ENCODE measurements at places on chromosomes 2 and 18. TPM values are rescaled to one million over a fixed set of nuclear protein-coding genes. Genes with fewer than 3 reads are reported as not detected.

DNA sequence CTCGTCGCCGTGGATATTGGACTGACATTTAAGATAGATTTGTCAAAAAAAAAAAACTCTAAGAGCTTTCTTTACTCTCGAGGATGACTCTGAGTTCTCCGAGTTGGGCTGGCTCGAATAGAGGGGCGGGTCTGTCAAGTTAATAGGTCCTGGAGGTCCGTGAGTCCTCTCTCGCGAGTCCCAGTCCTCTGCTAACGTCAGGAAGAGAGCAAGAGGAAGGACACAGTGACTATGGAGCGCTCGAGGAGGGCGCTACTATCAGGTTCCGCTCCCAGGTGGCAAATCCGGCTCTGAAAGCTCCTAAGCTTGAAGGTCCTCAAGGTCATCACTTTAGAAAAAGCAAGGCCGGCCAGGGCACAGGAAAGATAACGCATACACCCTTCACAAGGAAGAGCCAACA is 404 bp upstream of the AKAIN1 start:
- no peak for DNase-seq
- H3K27ac ChIP-seq, result no peak overlapping the region
- H3K36me3 ChIP-seq, result no peaks in the 10 kb centered on the region
- H3K4me1 ChIP-seq, result no peaks in the 10 kb centered on the region
- peaks cover 6% of the 10 kb centered on the region for H3K27me3 ChIP-seq

DNA sequence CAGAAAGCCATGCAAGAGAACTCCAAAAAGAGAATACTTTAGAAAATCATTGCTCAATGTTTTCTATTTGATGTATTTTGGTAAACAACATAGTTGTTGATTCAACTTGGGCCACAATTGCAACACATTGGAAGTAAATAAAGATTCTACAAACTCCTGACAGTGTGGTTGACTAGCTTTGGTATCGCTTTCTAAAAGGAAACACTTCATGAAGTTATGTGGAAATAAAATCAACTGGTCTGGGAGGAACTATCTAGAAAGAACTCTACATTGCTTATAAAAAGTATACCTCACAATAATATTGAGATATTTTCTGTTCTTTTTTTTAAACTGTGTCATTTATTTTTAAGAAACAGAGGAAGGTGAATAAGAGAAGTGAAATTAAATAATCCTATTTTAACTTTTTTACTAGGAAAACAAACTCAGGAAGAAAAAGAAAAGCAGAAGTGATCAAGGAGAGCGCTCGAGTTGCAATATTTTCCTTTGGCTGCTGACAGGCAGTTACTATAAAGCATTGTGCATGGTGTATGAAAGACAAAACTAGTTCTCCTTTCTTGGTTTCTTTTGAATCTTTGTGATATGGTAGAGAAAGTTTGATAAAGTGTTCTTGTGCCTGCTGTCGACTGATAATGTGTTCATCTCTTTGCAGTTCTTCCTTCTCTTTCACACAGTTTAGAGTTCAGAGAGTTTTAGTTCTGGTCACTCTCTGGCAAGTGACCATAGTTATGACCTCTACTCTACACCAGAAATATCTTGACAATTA is 3.0 kb downstream of the DHRS9 start:
- no peak overlapping the region for H3K4me3 ChIP-seq
- peak; percentile 50 for DNase-seq
- peaks cover 18% of the 10 kb centered on the region for H3K4me1 ChIP-seq
- no peaks in the 10 kb centered on the region for H3K36me3 ChIP-seq
- H3K27ac ChIP-seq, result no peak overlapping the region

DNA sequence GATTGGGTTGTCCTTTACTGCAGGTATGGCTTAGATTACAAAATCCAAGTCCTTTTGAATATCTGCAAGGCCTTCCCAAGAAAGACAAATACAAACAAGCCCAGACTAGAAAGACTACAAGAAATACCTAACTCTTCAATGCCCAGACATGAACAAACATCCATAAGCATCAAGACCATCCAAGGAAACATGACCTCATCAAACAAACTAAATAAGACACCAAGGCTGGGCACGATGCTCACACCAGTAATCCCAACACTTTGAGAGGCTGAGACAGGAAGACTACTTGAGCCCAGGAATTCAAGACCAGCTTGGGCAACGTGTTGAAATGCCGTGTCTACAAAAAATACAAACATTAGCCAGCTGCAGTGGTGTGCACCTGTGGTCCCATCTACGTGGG is 31.7 kb downstream of the MAP4K3 start:
- no peak overlapping the region for H3K4me3 ChIP-seq
- no peaks in the 10 kb centered on the region for H3K36me3 ChIP-seq
- H3K4me1 ChIP-seq, result no peaks in the 10 kb centered on the region
- H3K27ac ChIP-seq, result no peak overlapping the region
- H3K27me3 ChIP-seq, result no peaks in the 10 kb centered on the region

DNA sequence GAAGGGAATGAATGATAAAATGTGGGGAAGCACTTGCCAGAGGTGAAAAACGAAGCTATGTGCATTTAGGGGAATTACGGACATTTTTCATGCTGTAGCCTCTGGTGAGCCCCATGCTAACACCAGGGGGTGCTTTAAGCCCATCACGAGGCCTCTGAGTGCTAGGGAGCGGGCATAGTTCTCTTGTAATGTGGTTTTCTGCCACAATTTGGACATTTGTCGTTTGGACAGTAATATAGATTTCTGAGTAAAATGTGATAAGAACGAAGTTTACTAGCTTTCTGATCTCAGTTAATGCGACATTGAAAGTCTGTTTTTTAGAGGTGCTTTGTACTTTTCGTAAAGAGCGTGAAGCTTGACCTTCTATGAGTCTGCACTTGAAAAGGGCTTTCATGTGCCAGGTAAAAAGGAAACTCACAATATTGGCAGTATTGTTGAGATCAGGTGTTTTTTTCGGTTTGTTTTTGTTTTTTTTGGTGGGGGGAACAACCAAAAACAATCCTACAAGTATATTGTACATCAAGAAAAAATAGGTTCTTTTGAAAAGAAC is 50.6 kb downstream of the TRAF3IP1 start:
- no peak overlapping the region for H3K4me3 ChIP-seq
- peak; percentile 58 for DNase-seq
- no peak overlapping the region for H3K27ac ChIP-seq
- H3K4me1 ChIP-seq, result no peaks in the 10 kb centered on the region
- no peaks in the 10 kb centered on the region for H3K27me3 ChIP-seq

DNA sequence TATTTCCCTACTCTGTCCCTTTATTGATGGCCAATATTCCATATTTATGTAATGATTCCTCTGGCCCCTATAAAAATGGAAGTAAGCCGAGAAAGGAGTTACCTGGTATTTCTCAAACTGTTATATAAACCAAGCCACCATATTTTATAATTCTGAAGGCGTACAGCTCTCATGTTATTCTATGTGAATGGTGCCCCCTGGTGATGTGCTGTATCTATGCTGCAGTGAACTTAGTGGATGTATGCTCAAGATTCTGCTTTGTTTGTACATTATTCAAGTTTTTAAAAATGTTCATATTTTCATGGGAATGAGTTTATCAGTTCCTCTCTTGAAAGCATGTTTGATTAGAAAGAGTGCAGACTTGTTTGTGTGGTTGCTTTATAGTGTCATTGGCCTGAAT is 194.5 kb upstream of the LRRTM1 start:
- DNase-seq, result no peak

- H3K36me3 ChIP-seq, result no peaks in the 10 kb centered on the region
- DNase-seq, result no peak
- H3K27ac ChIP-seq, result peak overlapping the region; percentile 14
- no peaks in the 10 kb centered on the region for H3K27me3 ChIP-seq
Observed at GRCh38 chr2:207338220-207338607, 172.5 kb upstream of the KLF7 start.

DNA sequence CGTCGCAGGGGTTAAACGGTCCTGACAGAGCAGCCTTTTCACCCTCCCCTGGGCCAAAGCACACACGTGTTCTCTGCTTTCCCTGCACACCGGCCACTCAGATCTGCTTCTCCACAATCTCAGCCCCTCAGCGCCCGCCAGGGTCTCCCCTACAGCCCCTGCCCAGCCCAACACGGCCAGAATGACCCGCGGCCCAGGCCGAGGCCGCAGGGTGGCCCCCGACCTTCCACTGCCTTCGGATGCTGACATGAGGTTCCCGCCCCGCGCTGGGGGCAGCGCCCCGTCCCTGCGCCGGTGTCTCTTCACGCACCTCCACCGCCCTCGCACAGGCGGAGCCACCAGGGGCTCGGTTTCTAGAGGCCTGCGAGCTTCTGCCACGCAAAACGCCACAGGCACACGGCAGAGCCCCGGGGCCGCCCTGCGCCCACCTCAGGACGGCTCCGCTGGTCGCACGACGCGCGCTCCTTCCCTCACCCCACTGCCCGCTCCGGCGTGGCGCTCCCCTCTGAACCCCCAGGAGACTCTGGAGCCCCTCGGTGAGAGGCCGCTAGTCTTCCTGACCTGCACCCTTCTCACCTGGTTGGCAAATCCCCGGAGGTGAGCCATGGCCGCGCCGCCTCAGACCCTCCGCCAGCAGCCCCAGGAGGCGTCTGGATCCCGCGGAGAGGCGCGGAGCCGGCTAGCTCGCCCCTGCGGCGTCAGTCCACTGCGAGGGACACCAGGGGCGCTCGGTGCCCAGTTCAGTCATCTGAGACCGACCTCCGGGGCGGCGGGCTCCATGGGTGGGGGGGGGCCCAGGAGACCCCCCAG is 749 bp downstream of the STK25 start:
- peak; percentile 56 for DNase-seq
- H3K36me3 ChIP-seq, result peaks cover 5% of the 10 kb centered on the region
- no peak overlapping the region for H3K27ac ChIP-seq
- H3K27me3 ChIP-seq, result no peaks in the 10 kb centered on the region
- peak overlapping the region; percentile 97 for H3K4me3 ChIP-seq
- peaks cover 19% of the 10 kb centered on the region for H3K4me1 ChIP-seq

- no peak for DNase-seq
- H3K4me3 ChIP-seq, result no peak overlapping the region
- H3K27me3 ChIP-seq, result no peaks in the 10 kb centered on the region
- no peaks in the 10 kb centered on the region for H3K4me1 ChIP-seq
- no peaks in the 10 kb centered on the region for H3K36me3 ChIP-seq
- H3K27ac ChIP-seq, result no peak overlapping the region
Observed at GRCh38 chr18:3075491-3075890, 62.5 kb upstream of the LPIN2 start.

GRCh38 chr2:209208211-209208610 is 215.6 kb upstream of the MAP2 start:
- H3K27ac ChIP-seq, result no peak overlapping the region
- no peaks in the 10 kb centered on the region for H3K4me1 ChIP-seq
- no peak for DNase-seq
- peak overlapping the region; percentile 31 for H3K4me3 ChIP-seq
- H3K36me3 ChIP-seq, result no peaks in the 10 kb centered on the region
- H3K27me3 ChIP-seq, result no peaks in the 10 kb centered on the region

The TBR1 gene
- total RNA-seq, result not detected

GRCh38 chr2:233681521-233682099 is at the start of gene UGT1A7:
UGT1A7 (plus strand) TSS chr2:233681901; CDS start chr2:233681938, 37 bp downstream.
- H3K27me3 ChIP-seq, result no peaks in the 10 kb centered on the region
- no peaks in the 10 kb centered on the region for H3K36me3 ChIP-seq
- H3K4me3 ChIP-seq, result no peak within 1 kb of the TSS
- H3K4me1 ChIP-seq, result no peaks in the 10 kb centered on the region
- H3K27ac ChIP-seq, result no peak within 1 kb of the TSS
- DNase-seq, result no peak

- H3K36me3 ChIP-seq, result no peaks in the 10 kb centered on the region
- no peaks in the 10 kb centered on the region for H3K27me3 ChIP-seq
- H3K4me1 ChIP-seq, result peaks cover 22% of the 10 kb centered on the region
- DNase-seq, result no peak
- no peak overlapping the region for H3K27ac ChIP-seq
Observed at GRCh38 chr18:73842795-73843394, 304.7 kb downstream of the FBXO15 start.

DNA sequence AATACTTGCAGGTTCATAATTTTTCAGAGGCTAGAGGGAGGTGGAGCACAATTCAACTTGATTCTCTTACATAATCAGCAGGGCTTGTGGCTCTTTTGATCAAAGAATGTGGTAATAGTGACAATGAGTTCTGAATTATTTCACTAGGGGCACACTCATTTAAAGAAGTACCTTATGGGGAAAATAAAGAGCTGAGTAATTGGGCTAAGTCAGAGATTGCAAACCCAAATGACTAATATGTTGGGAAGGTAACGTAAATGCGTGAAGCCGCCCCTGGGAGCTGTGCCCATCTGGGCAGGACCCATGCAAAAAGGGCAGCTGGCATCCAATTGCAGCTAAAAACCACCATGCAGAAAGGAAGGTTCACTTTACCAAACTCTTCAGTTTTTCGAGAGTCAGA is 35.3 kb downstream of the NCKAP5 start:
- H3K4me3 ChIP-seq, result no peak overlapping the region
- DNase-seq, result no peak
- H3K27ac ChIP-seq, result no peak overlapping the region
- no peaks in the 10 kb centered on the region for H3K27me3 ChIP-seq

GRCh38 chr2:56757884-56758545 is 574.2 kb downstream of the CCDC85A start:
- no peak overlapping the region for H3K27ac ChIP-seq
- no peaks in the 10 kb centered on the region for H3K36me3 ChIP-seq
- no peak overlapping the region for H3K4me3 ChIP-seq
- no peaks in the 10 kb centered on the region for H3K27me3 ChIP-seq
- no peak for DNase-seq
- H3K4me1 ChIP-seq, result no peaks in the 10 kb centered on the region

DNA sequence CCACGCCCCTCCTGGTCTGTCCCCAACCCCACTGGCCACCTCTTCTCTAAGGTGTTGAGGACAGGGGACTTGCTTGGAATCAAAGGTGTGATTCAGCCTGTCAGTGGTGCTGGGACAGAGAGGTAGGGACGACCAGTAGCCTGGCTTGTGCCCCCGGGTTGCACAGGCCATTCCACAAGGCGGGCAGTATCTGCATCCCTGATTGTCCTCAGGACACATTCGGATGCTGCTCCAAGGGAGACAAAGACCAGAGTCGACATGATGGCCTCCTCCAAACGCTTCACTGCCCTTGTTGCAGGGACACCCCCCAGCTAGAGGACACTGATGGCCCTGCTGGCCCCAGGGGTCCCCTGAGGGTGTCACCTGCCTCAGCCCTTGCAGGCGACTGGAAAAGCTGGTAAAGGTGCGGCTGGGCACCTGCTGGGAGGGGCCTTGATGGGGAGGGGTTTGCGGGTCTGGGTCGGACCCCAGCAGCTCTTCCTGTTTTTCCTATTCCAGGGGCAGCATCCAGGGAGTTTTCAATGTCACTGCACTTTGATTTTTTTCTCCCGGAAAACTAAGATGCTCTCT is 98.0 kb downstream of the PTGR3 start:
- H3K27ac ChIP-seq, result no peak overlapping the region
- H3K27me3 ChIP-seq, result peaks cover 80% of the 10 kb centered on the region
- DNase-seq, result no peak
- no peak overlapping the region for H3K4me3 ChIP-seq
- H3K4me1 ChIP-seq, result 0 out of 2 replicates have a peak, but pooled peaks cover 8% of the 10 kb centered on the region

DNA sequence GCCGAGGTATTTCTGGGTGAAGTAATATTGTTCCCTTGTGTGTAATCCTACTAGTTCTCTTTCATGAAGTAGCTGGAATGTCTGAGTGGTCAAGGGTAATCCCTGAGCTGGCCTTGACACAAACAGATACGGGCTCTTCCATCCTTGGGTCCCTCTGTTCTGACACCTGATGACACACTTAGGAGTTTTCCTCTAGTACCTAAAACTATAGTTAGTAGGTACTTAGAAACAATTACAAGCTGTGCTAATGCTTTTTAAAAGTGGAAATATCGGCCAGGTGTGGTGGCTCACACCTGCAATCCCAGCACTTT is 59.2 kb upstream of the IL1R1 start:
- no peak overlapping the region for H3K4me3 ChIP-seq
- no peak for DNase-seq
- no peaks in the 10 kb centered on the region for H3K27me3 ChIP-seq
- H3K4me1 ChIP-seq, result peaks cover 21% of the 10 kb centered on the region
- H3K36me3 ChIP-seq, result no peaks in the 10 kb centered on the region

- no peak overlapping the region for H3K27ac ChIP-seq
- H3K4me3 ChIP-seq, result no peak overlapping the region
- no peak for DNase-seq
- no peaks in the 10 kb centered on the region for H3K36me3 ChIP-seq
Observed at GRCh38 chr2:207286106-207286505, 120.4 kb upstream of the KLF7 start.

The AMER3 gene
- not detected for total RNA-seq
